ENCODE measurements at places on chromosomes 11 and 22. TPM values are rescaled to one million over a fixed set of nuclear protein-coding genes. Genes with fewer than 3 reads are reported as not detected.

Gene MLC1
- polyA plus RNA-seq, result 1.2 TPM

Gene CHRM1
- polyA plus RNA-seq, result 0.09 TPM

Gene FOLR2
- 19.8 TPM for polyA plus RNA-seq

DNA sequence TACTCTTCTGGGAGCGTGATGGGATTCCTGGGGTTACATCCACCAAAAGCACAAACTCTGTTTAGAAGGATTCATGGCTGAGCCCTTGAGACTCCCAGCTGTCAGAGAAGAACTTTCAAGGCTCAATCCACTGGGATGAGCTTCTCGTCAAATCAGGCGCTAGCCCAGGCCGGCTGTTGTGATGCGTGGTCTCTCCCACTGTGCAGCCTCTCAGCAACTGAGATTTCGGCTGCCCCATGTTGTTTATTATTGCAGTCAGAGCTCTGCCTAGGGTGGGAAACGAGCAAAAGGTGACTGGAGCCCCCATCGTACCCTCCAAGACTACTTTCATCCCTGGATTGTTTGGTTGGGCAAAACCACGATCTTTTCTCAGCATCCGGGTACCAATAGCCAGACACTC is 251.6 kb downstream of the ETS1 start:
- no peak for DNase-seq

- no peak for DNase-seq
Measured at GRCh38 chr22:23226497-23226850, 46.2 kb downstream of the BCR start.
